ENCODE measurements at places on chromosomes 1 and 21.

DNA sequence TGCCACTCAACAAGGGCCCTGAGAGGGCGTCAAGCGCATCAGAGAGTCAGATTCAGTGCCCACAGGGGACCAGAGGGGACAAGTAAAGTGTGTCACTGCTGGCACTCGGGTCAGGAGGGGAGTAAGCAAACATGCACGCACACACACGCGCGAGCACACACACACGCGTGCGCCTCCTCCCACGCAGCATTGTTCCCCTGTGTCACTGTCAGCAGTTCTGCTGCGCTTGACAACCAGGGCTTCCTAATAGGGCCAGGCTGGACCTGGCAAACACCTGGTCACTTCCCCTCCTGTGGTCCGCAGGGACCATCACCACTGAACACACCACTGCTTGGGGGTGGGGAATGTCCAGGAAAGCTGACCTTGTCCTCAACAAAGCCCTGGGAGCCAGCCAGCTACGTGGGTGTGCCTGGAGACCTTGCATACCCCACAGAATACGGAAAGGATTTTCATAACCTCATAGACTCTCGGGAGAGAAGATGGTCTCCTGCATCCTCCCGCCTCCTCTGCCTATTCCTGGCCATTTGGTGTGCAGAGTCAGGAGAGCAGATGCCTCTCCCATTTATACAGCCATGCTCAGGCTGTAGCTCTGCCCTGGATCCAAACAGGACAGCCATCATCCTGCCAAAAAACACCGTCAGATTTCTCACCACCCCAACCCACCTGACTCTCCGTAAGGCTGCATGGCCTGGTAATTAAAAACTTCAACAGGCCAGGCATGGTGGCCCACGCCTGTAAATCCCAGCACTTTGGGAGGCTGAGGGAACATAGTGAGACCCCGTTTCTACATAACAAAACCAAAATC is 73.2 kb downstream of the SSBP3 start:
- peak; percentile 64 for DNase-seq

DNA sequence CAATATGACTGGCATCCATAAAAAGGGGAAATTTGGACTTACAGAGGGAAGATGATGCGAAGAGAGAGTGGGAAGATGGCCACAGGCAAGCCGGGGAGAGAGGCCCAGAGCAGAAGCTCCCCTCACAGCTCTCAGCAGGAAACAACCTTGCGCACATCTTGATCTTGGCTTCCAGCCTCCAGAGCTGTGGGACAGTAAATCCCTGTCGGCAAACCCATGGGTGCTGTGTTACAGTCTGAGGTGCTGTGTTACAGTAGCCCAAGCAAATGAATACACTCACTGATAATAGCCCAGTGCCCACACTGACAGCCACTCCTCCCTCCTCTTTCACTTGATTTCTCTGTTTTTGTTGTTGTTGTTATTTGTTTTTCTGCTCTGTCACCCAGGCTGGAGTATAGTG is 22.4 kb downstream of the CDCA8 start:
- DNase-seq = no peak

DNA sequence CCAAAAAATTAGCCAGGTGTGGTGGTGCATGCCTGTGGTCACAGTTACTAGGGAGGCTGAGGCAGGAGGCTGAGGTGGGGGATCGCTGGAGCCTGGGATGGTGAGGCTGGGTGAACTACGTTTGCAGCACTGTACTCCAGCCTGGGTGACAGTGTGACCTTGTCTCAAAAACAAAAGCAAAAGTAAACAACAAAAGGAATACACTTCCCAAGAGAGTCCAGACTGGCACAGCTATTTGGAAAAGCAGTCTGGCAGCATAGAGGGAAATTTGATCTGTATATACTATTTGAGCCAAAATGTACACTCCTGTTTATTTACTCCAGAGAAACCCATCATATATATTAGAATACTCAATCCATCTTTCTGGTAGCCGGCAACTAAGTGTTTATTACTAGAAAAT is 107.0 kb upstream of the HMCN1 start:
- DNase-seq = no peak

GRCh38 chr1:98058676-98059075 is 137.8 kb upstream of the DPYD start:
- no peak for DNase-seq

DNA sequence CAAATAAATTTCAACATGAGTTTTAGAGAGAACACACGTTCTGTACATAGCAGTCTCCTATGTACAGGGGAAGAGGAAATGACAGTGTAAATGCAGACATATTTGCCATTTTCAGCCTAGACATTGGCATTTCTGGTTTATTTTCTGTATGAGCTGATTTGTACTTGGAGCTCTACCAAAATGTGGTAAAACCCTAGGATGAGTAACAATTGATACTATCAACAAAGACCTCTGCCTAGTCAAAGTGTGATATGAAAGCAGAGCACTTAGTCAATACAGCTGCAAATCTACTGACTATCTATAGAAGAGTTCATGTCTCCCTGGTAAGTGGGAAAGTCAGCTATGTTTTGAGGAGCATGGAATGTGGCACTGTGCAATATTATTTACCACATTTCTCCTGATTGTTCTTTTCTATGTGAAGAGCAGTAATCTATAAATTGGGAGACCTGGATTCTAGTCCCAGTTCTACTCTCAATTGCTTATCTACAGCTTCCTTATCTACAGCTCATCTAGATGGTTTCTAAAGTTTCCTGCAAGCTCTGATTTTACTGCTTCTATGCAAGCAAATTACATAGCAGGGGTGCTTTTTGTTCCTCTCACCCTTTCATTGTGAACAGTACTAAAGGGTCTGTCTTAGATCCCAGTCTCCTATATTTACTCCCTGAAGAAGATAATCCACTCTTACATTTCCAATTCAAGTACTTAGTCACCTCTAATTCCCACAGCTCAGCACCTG is 334.2 kb downstream of the NTNG1 start:
- no peak for DNase-seq

DNA sequence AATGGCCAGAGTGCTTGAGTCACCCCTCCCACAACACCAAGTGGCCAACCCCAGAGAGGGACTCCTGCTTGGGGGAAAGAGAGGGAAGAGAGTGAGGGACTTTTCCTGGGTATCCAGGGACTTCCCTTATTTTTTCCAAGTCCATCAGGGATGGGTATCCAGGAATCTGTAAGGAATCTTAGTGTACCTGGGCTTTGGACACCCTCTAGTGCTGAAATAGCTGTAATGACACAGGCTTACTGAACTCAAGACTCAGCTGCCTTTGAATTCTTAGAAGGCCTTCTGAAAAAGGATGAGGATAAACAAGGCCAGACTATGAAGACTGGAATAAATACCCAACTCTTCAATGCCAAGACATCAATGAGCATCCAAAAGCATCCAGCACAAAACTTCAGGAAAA is 12.0 kb downstream of the TSHB start:
- DNase-seq = no peak

GRCh38 chr1:47686731-47687630 is 249.1 kb downstream of the FOXD2 start:
- no peak for DNase-seq

DNA sequence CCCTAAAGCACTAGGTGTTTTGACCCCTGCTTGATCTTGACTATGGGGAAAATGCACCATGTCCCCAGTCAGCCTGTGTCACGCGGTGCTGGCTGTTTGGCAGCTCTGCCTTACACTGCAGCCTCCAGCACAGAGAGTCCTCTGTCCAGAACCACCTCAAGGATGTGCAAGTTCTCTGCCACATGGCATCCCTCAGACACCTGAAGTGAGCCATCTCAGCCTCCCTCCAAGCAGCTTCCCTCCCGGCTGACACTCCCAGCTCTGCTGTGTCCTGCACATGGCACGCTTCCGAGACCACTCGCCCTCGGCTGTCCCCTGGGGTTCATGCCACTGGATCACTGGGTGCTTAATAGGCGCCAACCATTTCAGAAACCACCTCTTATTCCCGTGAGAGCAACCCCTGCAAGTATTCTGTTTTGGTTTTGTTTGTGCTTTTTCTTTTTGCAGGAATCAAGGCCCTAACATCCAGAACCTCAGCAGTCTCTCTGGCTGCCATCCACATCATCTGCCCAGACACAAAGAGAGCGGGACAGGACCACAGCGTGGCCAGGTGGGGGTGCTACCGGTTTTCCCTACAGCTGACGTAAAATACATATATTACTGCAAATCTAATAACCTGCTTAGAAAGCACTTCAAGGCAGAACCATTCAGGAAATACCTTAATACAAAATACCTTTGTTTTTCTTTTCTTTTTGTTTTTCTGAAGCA is 45.7 kb downstream of the CAPZB start:
- peak; percentile 56 for DNase-seq

- DNase-seq = no peak
These were observed 162.7 kb downstream of the PIGK start for GRCh38 chr1:77056525-77056924.

- DNase-seq = no peak
These were observed 138.2 kb downstream of the NFIA start for GRCh38 chr1:61220536-61220935.

GRCh38 chr1:111754984-111755330 is 744 bp upstream of the DDX20 start:
- DNase-seq = peak; percentile 86

GRCh38 chr1:205578780-205579571 is 52.8 kb downstream of the ELK4 start:
- DNase-seq = no peak

DNA sequence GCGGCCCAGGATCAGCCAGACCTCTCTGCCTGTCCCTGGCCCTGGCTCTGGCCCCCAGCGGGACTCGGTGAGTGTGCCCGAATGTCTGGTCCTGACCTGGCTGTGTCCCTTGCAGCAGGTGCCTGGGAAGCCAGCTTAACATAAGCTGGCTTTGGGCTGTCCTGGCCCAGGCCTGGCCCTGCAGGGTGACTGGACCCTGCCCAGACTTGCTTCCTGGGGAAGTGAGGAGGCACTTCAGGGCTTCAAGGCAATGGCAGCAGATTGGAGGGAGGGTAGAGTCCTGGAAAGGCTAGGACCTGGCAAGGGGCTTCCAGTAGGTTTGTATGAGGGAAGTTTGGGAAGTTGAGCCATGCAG is 16.4 kb downstream of the RPS6KA1 start:
- no peak for DNase-seq

GRCh38 chr1:117235863-117236465 is 25.2 kb upstream of the VTCN1 start:
- no peak for DNase-seq

DNA sequence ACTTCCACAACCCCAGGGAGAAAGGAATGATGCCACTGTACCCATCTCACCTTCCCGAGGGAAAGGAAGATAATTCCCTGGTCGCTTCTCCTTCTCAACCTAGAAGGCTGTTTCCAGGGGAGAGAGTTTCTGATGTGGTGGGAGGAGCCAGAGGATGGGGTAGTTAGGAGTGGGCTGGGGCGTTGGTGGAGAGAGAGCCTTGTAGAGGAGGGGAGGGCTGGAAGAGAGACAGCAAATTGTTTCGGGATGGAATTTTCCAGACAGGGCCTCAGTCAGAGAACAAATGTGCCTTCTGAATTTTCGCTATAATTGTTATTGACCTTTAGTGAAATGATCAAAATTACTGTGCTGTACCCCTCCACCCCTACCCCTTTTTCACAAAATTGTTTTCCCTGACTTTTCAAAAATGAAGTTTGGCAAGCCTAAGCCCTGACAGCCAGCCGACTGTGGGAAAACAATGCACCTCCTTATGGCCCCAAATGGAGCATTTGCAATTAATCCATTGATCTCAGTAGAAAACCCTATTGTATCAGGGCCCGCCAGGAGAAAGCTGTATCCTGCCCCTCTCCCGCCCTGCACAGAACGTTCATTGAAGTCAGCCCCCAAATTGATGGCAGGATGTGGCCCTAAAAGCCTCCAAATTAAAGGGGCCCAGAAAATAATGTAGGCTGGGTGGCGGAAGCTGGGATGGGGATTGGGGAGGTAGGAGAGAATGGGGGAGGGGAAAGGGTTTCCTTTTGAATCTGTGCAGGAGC is 69.1 kb upstream of the JUN start:
- DNase-seq = no peak

DNA sequence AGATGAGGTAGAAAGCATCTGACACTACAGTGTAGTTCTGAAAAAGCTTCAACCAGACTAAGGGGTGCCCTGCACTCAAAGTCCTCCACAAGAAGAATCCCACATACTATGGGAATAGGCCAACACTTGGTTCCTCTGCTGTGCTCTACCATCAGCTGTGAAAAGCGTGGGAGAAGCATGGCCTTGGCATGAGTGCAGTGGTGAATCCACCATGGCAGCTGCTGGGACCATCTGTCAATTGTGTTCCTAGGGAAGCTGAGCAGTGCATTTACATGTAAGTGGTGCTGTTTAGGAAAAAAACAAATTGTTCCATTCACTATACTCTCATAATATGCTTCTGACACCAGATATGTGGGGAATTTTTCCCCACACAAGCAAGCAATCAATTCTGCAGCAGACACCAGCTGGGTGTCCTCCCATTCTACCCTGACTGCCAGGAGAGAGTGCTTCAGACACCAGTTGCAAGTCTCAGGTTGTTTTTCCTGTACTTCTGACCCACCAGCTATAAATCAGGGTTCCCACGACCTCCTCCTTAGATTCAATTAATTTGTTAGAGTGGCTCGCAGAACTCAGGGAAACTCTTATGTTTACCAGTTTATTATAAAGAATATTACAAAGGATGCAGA is 230.8 kb upstream of the CHRM3 start:
- peak; percentile 44 for DNase-seq

DNA sequence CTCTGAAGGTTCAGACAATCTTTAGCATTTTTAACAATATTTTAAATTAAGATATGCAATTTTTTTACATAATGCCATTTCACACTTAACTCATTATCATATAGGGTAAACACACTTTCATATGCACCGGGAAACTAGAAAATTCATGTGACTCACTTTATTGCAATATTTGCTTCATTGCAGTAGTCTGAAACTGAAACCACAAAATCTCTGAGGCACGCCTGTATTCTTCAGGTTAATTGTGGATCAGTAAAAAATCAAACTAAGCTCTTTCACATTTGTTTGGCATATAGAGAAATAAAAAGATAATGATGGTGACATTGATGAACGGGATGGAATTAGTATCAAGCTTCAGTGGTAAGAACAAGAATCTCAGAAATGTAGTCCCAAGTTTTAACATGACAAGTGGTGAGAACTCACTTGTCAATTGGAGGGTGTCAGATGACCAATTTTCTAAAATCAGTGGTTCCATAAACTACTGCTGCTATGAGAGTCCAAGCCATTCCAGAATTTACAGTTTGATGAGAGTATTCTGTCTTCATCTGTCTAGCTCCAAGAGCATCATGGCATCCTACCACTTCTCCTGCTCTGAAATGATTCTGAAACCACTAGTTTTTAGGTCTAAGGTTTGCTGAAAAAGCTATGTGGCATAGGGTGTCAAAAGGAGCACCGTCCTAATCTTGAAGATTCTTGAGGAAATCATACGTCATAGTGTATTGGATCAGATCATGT is 281.0 kb downstream of the PTPRC start:
- DNase-seq = no peak

- no peak for DNase-seq
These were observed 9.2 kb upstream of the OSBPL9 start for GRCh38 chr1:51607681-51608095.

- DNase-seq = peak; percentile 0
These were observed 207.1 kb downstream of the AKT3 start for GRCh38 chr1:243642936-243643335.

DNA sequence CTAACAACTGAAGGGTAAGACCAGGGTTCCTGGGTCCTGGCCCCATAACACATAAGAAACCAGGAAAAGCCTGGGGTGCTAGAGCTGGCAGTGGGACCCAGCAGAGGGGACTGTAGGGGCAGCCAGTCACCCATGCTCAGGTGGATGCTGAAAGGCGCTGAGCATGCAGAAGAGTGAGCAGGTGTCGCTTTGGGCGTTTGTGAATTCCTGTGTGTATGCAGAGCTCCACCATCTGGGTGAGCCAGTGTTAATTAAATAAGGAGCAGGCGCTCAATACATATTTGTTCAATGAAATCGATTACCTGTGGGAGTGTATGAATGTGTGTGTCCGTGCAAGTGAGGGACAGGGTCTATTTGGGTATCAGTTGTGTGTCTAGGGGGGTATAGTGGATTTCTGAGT is 499 bp downstream of the C1QA start:
- no peak for DNase-seq
